Kidney tubule cell (primary cell): ENCODE measurements at places on chromosomes 12 and 14.

- peak; percentile 32 for DNase-seq
These were observed 5.3 kb downstream of the KRT7 start for GRCh38 chr12:52238207-52238840.

DNA sequence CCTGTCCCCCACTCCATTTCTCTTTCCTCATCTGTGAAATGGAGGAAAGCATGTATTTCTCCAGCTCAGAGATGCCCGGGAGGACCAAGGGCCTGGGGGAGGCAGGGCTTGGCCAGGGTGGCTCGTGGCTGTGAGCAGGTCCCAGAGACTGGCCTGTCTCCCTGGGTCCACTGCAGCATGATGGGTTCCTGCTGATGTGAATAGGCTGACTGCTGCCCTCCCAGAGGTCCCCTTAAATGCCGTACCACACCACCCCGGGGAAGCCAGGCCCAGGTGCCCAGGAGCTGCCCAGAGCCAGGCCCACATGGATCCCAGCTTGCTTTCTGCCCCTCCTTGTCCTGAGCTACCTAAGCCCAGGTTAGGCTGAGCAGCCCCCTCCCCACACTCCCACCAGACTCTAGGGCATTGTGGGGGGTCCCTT, 158.2 kb upstream of the C14orf180 start:
- no peak for DNase-seq

DNA sequence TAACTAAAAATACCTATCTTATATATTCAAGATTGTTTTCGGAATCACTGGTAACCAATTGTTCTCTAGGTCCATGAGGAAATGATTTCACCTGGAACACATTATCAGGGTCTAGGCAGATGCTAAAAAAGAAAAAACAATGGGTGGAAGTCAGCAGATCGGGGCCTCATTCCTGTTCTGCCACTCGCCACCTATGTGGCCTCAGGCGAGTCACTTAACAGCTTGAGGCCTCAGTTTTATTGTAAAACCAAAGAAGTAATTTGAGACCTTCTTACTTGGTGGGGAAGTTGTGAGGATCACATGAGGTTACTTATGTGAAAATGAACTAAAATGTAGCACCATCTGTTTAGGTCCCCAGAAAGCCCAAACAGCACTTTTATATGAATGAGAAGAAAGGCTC, 6.2 kb upstream of the RNASE10 start:
- peak; percentile 17 for DNase-seq

GRCh38 chr12:39581592-39581991, 38.0 kb downstream of the ABCD2 start:
- no peak for DNase-seq

- no peak for DNase-seq
These were observed 11.1 kb upstream of the PTGES3 start for GRCh38 chr12:56699020-56699661.

- peak; percentile 38 for DNase-seq
These were observed 953 bp upstream of the DCAF5 start for GRCh38 chr14:69153873-69154270.

GRCh38 chr14:105939810-105940508, 413.6 kb downstream of the TMEM121 start:
- no peak for DNase-seq

GRCh38 chr12:108374596-108375320, 35.6 kb upstream of the CMKLR1 start:
- no peak for DNase-seq

DNA sequence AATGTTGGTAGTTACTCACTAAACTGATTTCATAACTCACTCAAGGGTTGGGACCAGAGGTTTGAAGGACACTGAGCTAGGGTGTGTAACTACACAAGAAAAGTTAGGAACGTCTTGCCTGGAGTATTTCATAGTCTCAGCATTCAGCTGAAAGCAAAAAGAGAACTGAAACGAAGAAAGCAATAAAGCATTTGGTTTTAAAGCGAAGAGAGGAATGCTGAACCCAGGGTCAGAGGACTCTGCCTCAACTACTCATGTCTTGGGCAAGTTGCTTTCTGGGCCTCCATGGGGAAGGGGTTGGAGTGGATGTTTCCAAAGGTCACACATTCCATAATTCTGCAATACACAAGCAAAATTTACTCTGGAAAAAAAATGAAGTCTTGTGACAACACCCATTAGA, 1.4 kb downstream of the GNS start:
- DNase-seq: no peak

DNA sequence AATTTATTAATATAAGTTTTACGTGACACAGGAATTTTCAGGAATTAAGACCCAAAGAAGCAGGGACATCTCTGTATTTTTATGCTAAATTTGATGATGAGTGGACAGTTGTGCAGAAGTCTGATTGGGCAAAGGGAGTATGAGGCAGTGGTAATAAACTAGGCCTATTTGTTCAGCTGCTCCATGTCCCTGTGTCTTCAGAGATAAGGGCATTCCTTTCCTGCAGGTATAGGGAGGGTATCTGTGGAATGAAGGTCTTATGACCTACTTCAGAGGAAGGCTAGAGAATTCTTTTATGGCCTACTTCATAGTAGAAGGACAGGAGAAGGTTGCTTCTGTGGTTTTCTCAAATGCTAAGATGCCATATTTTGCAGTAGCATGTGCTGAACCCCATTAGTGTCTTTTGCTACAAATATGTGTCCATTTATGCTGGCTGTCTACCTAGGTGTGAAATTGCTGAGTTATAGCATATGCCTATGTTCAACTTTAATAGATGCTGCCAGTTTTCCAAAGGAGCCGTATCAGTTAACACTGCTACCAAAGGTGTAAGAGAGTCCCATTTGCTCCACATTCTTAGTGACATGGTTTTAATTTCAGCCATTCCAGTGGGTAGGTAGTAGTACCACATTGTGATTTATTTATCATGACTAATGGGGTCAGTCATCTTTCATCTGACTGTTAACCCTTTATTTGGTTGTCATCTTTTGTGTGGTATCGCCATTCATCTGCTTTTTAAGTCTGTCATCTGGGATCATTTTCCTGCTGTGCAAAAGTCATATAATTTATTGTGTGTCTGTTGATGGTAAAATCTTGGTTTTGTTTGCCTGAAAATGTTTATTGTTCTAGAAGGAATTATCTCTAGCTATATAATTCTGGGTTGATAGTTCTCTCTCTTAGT, 410.7 kb upstream of the RGS6 start:
- peak; percentile 30 for DNase-seq

GRCh38 chr12:123602651-123603195, 824 bp downstream of the DDX55 start:
- DNase-seq: peak; percentile 16

GRCh38 chr14:75486318-75486717, 36.0 kb upstream of the BATF start:
- DNase-seq: no peak

DNA sequence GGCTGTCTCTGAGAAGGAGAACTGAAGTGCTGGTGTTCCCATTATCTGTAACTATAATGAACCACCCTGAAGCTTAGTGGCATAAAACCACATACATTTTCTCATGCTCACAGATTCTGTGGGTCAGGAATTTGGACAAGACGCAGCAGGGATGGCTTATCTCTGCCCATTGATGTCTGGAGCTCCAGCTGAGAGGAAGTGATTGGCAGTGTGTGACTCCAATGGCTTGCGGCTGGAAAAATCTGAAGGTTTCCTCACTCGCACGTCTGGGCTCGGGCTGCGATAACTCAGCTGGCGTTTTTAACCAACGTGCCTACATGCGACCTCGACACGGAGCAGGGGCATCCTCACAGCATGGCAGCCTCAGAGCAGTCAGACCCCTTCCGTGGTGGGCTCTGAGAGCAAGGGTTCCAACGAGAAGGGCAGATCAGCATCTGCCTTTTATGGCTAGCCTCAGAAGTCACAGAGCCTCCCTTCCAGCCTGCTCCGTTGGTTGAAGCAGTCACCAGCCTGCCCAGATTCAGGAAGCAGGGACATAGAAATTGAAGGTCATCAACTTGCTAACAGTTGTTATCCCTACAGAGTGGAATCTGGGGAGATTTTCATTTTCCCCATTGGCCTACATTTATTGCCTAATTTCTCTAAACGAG, 143.3 kb upstream of the BCL2L14 start:
- no peak for DNase-seq

DNA sequence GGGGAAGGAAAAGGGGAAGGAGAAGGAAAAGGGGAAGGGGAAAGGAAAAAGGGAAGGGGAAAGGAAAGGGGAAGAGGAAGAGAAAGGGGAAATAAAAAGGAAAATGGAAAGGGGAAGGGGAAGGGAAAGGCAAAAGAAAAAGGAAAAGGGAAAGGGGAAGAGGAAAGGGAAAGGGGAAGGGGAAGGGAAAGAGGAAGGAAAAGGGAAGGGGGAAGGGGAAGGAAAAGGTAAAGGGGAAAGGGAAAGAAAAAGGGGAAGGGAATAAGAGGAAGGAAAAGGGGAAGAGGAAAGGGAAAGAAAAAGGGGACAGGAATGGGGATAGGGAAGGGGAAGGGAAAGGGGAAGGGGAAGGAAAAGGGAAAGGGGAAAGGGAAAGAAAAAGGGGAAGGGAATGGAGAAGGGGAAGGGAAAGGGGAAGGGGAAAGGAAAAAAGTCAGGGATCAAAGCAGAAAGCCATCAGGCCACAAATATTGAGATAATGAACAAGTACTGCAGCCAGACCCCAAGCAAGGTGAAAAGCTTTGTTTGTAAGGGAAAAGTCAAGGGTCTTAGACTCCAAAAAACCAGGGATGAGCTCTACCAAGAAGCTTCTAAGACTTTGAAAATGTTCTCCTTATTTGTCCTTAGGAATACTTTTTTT, 20.0 kb downstream of the DICER1 start:
- DNase-seq: no peak

- no peak for DNase-seq
These were observed 44.8 kb downstream of the GCH1 start for GRCh38 chr14:54857830-54858269.

DNA sequence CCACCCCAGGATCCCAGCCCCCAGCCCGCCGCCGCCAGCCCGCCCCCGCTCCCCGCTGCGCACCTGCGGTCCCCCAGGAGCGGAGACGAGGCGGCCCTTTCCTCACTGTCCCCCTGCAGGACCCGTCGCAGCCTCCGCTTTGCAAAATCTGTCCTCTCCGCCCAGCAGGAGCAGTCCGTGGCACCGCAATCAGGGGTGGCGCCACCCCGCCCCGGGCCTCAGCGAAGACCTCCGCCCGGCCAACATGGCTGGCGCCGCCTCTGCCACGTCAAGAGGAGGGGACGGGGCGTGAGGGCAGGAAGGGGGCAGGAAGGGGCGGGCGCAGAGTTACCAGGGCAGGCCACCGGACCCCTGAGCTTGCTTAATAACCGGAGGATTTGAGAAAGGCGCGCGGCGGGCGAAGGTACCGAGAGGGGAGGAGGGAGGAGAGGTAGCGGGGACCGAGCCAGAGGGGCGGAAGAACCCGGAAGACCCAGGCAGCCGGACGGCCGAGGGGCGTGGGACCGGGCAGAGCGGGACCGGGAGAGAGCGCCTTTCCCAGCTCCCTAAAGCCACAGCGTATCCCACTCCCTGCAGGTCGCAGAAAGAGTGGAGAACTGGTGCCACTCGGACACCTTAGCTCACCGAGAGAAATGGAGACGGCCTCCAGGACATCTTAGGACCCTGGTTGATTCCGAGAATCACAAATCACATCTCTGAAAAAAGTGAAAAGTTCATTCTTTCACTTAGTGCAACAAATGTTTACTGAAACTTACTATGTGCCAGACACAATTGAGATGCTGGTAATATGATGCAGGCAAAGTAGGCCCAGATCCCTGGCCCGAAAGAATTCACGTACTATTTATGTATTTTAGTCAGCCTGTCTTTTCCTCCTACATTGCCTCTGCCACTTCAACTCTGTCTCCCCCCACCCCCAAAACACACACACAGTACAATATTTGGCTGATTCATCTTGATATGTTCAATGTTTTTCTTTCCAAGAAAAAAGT, at the start of gene SEC23A:
SEC23A (minus strand) TSS at position 267 of the 989 bp plus-strand sequence. CDS start 7,117 bp downstream, outside the sequence.
- peak; percentile 91 for DNase-seq

DNA sequence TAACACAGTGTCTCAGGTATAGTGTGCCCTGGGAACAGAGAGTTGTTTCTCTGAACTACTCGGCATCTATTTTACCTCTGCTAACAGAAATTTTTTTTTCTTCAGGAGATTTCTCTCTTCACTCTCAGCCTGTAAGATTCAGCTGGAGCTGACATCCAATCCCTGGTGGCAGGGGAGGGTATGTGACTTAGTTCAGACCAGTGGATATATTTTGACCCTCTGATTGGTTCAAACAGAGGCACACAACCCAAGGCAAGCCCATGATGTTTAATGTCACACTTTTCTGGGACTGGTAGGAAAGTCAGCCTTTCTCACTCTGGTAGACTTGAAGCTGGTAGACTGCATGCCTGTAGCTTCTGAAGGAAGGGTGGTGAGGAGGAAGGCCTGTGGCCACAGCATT, 147.9 kb downstream of the HMGA2 start:
- no peak for DNase-seq

DNA sequence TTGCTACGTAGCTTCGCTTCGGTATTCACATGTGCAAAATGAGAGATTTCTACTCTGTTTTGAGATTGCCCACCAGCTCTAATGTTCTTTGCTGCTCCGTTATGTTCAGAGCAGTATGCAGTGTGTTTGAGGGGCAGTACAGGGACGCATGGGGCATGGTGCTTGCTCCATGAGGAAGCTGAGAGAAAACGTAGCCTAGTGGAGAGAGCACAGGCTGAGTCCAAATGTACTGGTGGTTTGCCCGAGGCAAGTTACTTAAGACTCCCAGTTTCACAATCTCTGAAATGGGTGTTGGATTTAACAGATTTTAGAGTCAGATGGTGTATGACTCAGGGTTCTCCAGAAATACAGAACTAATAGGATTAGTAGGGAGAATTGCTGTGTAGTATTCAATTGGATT, 310.5 kb downstream of the ETNK1 start:
- no peak for DNase-seq

- peak; percentile 23 for DNase-seq
These were observed 4.9 kb downstream of the AMN start for GRCh38 chr14:102927346-102927877.

DNA sequence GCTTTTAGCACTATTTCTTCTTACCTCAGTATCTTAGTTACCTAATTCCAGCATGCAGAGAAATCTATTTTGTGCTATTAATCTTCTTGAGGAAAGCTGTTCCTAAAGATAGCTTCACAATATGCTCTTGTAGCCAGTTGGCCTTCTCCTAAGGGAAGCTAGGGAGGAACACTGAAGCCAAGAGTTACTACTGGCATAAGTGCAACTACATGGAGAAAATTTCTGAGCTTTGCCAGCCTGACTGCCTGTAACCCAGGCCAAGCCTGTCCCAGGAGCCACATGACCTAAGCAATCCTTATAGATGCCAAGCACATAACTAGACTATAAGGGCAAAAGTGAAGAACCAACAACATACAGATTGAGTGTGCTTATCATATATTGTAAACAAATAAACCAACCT, 890.2 kb downstream of the FLRT2 start:
- DNase-seq: no peak

GRCh38 chr12:6193853-6194815, 6.1 kb upstream of the CD9 start:
- DNase-seq: peak; percentile 30

DNA sequence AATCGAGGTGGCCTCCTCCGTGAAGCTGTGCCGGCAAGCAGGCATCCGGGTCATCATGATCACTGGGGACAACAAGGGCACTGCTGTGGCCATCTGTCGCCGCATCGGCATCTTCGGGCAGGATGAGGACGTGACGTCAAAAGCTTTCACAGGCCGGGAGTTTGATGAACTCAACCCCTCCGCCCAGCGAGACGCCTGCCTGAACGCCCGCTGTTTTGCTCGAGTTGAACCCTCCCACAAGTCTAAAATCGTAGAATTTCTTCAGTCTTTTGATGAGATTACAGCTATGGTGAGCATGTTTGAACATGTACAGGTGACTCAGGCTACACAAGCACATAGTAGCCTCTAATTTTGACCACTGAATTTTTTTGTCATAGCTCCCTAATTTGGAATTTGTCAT, 59.7 kb downstream of the ATP2A2 start:
- DNase-seq: no peak
